ENCODE measurements at places on chromosomes 7 and 10.

- no peak for DNase-seq
These were observed 4.0 kb downstream of the SNCG start for GRCh38 chr10:86962136-86962980.

- DNase-seq = no peak
These were observed 83.7 kb downstream of the CCNY start for GRCh38 chr10:35420044-35420443.

GRCh38 chr7:12436896-12437535 lies 33.4 kb upstream of the VWDE start:
- no peak for DNase-seq

- no peak for DNase-seq
These were observed 20.1 kb upstream of the NMT2 start for GRCh38 chr10:15188603-15189002.

DNA sequence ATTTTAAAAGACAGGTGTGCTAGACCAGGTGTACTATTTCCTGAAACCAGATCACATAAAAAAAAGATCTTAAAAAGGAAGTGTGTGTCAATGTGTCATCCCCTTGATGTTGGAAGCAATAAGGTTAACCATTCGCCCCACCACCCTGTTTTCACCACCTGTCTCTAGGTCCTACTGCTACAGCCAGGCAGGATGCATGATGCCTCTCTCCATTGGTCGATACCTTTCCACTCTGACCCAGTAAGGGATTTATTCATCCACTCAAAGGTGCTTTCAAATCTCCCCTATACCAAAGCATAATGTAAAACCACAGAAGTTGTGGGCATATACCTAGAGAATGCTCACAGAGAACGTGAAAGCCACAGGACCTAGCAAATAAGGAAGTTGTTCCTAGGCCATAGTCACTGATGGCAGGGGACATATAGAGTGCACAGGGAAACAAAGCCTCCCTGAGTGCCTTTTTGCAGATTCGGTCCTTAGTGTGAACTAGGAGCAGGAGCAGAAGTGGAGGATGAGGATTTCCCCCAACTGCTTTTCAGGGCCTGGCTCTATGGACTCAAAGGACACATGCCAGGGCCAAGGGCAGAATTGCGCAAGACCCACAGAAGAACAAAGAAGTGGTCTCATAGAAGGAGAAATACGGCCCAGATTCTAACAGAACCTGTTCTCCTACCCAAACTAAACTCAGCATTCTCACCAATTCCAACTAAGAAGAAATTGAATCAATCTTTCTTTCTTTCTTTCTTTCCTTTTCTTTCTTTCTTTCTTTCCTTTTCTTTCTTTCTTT lies 631.5 kb upstream of the NRP1 start:
- DNase-seq = no peak

DNA sequence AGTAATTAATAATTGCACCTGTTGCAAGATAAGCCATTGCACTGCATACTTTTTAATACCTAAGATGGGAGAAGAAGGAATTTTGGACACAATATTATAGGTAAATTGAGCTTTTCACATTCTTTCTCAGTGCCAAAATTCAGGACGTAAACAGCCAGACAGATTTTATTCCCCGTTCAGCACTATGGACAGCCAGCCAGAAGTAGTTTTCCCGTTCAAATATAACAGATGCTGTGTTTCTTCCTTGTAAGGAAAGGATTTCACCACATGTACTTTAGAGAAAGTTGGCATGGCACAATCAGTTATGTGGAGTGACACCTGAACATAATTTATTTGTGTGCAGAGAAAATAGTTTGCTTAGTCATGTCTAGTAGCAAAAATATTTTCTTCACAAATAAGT lies 34.8 kb downstream of the SEMA3E start:
- DNase-seq = no peak

DNA sequence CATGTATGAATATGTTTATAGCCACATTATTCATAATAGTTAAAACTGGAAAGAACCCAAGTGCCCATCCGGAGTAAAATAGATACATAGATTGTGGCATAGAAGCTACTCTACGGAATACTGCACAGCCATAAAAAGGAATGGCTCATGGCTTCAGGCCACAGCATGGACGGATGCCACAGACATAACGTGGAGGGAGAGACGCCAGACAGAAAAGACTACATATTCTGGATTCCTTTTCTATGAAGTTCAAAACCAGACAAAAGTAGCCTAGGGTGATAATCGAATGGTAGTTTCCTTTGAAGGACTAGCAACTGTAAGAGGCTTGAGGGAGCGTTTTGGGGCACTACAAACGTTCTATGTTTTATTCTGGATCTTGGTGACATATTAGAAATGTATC lies 58.9 kb upstream of the FOXI2 start:
- no peak for DNase-seq

DNA sequence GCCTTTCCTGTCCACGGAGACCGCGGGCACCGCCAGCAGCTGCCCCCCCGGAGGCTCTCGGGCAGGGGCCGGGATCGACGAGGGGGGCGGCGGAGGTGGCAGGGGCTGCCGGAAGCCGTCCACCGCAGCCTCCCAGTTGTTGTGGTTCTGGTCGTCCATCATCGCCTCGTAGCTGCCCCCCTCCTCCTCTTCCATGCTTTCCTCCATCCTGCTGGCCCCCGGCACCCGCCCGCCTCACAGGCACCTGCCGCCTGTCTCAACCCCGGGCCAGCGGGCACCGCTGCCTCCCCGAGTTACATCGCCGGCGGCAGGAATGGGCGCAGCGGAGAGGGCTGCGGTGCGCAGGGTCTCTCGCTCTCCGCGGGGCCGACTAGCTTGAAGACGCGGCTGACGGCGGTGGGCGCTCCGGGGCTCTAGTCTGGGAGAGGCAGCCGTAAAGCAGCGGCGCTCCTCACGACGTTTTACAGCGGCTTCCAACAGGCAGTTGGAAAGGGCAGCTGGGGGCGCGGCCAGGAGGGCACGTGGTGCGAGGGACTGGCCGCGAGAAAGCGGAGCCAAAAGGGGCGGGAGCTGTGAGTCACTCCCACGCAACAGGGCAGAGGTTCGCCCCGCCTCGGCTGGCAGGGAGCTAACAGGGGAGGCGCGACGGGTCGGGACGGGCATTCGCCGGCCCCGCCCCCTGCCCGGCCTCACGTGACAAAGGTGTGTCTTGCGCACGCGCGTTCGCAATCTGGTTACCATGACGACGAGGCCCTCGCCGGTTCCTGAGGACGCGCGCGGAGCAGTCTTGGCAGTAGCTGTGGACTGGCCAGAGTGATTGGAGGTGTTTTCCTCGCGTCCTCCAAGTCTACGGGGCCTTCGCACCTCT lies at the start of gene CACUL1:
Gene CACUL1, minus strand, starts transcription at position 415 of the 868 bp plus-strand sequence. Its CDS starts 208 bp downstream, at position 207.
- peak; percentile 96 for DNase-seq

DNA sequence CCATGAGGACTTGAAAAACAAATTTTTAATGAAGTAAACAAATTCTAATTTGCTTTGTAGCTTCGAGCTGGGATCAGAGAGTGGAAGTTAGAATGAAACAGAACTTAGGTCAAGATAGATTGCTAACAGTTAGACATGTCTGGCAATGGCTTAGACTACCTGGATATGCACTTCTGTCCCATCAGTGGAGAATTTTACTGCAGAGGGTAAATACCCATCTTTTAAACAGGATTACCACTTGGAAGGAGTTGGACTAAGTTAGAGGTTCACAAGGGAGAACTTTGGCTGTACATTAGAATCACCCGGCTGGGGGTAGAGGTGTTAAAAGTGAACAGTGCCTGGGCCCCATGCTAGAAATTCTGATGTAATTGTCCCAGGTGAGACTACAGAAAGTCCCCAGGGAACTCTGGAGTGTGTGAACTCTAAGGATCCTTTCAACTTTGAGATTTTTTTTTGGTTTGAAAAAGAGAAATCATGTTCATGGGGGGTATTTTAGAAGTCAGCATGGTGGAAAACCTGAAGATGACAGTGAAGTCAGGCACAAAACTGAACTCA lies 35.5 kb downstream of the ENTPD1 start:
- no peak for DNase-seq

DNA sequence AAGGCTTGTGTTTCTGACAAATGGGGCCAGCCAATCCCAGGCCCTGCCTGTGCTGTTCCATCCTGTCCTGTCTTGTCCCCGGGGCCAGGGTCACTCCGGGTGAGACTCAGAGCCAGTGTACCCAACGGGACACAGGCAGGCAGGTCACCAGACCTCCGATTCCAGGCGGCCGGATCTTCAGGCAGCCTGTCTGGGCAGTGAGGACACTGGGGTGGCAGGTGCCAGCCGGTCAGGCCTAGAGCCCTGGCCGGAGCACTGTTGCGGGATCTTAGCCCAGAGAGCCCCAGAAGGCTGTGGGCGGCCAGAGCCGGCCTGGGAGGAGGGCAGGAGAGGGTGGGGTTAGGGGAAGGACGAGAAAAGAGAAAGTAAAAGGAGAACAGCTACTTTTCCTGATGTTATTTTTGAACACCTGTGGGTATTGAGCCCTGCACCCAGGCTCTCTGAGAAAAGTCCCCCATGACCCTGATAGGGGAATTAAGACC lies 134.3 kb upstream of the TNRC18 start:
- DNase-seq = no peak

DNA sequence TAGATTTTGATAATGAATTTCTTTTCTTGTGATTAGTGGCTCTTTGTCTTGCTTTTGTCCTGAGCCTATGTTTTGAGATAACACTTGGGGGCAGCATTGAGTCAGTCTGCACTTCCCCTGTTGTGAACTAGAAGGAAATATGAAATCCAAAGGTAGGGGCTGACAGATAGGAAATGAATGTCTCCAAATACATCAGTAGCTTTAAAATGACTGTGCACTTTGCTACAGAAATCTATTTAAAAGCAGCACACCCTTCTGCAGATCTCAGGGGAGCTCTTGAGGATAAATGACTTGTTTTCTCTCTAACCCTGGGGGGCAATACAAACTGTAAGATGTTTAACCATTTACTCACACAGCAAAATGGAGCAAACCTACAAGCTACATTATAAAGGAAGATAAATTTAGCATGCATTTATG lies 176.0 kb upstream of the MYO3A start:
- DNase-seq = peak; percentile 9

DNA sequence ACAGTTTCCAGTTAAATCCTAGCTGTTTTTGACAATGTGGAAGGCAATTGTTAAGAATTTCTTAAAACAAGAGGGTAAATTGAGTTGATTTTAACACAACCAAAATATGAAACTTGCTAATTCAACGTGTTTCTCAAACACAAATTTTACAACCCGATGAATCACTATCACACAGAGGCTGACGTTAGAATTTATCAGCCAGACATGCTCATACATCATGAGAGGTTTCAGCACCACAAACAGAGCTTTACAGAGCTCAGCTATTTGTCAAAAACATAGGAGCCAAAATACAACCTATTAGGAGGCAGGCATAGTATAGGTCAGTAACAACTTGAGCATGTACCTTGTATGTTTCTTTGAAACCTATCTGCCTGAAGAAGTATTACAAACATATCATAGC lies 36.1 kb downstream of the LRRN3 start:
- DNase-seq = no peak

- DNase-seq = no peak
These were observed 23.2 kb downstream of the COL1A2 start for GRCh38 chr7:94417901-94418300.

- DNase-seq = no peak
These were observed 160.6 kb downstream of the SEC23IP start for GRCh38 chr10:120052964-120053702.

DNA sequence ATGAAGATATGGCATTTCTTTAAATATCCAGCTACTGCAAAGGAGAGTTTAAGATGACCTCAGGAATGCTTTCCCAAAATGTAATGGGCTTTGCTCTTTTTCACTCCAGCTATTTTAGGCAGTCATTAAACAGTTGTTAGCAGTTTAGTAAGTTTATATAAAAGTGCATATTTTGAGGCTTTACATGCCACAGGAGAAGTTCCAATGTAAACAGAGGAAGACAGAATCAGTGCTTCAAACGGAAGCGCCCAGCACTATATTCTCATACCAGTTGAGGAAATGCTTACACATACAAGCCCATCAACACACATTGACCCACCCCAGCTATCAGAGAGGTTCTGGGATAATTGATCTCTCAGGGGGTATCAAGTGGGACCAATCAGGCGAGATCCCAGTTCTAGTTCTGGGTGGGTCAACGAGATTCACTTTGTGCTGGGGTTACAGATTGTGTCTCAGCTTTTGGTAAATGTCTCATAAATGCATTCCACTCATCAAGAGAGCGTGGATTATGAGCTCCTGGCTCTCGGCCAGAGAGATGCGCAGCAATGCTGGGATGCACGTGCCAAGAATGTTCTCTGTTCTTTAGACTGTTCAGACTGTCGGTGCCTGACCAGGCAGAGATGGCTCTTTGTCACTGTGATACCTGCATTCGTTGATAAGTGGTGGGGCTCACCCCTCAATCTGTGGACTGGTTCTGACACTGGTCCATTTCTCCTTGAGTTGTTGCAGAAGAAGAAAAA lies 55.0 kb downstream of the CACNB2 start:
- no peak for DNase-seq

- no peak for DNase-seq
These were observed 284.4 kb downstream of the IPMK start for GRCh38 chr10:57983281-57983791.

GRCh38 chr10:5561704-5562645 lies 37.2 kb downstream of the CALML3 start:
- DNase-seq = no peak

DNA sequence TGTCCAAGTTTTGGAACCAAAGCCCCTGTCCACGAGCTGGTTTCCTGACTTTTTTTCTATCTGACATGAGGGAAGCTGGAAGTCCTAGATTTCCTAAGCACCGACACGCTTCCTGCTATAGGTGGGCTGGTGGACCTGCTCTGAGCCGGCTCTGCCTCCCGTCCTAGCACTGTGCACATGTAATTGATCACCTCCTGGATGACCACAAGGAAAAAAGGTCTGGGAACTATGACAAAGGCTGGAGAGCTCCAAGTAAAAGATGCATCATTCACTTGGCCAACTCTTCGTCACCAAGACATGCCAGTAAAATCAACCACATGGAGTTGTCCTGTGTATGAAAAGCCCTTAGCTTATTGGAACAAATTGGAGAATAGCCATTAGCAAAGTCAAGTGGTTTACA lies 104.8 kb downstream of the ITIH5 start:
- DNase-seq = no peak

GRCh38 chr10:128793726-128794655 lies 667.8 kb upstream of the MKI67 start:
- no peak for DNase-seq

DNA sequence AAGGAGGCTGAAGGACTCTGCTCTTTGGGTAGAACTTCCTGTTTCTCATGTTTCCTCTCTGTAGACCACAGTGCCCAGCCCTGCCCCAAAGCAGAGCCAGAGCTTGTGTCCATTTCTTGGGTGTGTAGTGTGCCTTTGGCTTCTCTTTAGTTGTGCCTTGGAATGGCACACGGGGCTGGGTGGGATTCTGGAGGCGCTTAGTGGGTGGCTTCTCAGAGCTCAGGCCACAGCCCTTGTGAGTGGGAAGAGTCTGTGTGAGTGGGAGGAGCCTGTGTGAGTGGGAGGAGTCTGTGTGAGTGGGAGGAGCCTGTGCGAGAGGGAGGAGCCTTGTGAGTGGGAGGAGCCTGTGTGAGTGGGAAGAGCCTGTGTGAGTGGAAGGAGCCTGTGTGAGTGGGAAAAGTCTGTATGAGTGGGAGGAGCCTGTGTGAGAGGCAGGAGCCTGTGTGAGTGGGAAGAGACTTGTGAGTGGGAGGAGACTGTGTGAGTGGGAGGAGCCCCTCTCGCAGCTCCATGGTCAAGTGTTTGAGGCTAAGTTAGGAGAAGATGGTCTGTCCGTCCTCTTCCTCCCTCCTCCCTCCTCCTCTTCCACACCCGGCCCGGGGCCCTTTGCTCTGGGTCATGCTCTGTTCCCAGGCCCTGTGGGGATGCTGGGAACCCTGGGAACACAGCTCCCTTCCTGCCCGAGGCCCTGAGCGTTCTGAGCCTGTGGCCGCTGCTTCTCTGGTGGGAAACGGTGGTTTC lies 153.0 kb downstream of the GRK5 start:
- no peak for DNase-seq

GRCh38 chr10:19745672-19746071 lies 70.6 kb upstream of the PLXDC2 start:
- no peak for DNase-seq

Data from kidney epithelial cell (primary cell).